Stimulated activated CD4-positive, alpha-beta T cell treated with anti-CD3 and anti-CD28 coated beads, Interleukin-1b, Interleukin-23, amount 100 ng/mL, for 1 hour (primary cell): ENCODE measurements at places on chromosomes 13 and 19.
A peak's percentile ranks its signal among the peaks of the same experiment; 100 is the strongest.

GRCh38 chr13:30408319-30409101 lies 13.8 kb upstream of the UBE2L5 start:
- peak; percentile 85 for DNase-seq

DNA sequence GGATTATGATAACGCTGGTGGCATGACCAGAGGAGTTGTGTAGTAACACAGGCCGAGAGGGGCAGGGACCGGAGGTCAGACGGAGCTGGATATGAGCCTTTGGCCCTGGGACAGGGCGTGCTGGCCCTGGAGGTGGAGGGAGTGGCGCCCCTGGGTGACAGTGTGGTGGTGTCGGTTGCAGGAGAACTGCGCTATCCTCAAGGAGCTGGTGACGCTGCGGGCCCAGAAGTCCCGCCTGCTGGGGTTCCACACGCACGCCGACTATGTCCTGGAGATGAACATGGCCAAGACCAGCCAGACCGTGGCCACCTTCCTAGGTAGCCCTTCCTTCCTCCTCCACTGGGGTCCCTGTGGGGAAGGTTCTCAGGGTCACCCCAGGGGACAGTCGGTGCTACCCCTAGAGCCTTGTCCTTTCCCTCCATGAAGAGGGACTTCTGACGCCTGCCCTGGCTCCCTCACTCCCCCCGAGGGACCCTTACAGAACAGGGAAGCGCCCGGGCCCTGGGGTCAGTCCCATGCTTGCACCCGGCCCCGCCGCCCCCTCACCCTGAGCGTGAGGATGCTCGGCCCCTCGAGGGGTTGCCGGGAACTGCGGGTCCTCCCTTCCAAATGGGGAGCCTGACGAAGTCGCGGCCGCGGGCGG lies 12.8 kb upstream of the ZNF554 start:
- no peak for DNase-seq

DNA sequence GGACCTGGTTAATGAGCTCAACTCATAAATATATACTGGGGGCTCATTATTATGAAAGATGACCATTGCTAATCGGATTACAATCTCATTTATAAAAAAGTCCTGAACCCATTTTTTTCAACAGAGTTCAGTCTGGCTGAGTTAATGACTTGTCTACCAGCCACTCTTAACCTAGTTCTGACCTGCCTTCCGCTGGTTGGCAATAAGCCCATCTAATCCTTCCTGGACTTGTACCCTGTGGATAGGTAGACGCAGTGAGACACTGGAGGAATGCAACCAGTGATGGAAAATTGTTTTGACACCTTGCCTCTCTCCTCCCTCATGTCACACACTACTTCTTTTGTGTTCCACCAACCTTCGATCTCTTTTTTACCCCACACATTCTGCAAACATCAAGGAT lies 279.9 kb downstream of the FOXO1 start:
- DNase-seq = no peak

- DNase-seq = no peak
Observed at GRCh38 chr13:71619096-71619495, 247.9 kb downstream of the DACH1 start.

DNA sequence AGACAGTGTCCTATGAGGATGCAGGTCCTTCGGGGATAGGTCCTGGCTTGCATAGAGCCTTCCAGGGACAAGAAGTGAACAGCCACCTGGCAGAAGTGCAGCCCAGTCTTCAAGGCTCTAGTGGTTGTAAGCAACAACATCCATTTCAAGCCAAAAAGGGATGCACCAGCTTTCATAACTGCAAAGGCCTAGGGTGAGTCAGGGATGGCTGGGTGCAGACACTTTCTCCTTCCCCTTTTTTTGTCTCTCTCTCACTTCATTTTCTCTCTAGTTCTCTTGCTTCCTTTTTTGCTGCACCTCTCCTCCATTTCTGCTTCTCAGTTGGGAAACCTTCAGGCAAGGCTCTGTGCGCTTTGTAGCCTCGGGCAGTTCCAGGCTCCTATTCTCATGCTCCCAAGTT lies 196.2 kb upstream of the ZNF536 start:
- DNase-seq = no peak

- DNase-seq = no peak
Observed at GRCh38 chr13:63460462-63461090, 2044.9 kb upstream of the PCDH20 start.
